ENCODE measurements at places on chromosomes 5 and 9.

- no peak for DNase-seq
These were observed 115.2 kb downstream of the GNAQ start for GRCh38 chr9:77916410-77916819.

DNA sequence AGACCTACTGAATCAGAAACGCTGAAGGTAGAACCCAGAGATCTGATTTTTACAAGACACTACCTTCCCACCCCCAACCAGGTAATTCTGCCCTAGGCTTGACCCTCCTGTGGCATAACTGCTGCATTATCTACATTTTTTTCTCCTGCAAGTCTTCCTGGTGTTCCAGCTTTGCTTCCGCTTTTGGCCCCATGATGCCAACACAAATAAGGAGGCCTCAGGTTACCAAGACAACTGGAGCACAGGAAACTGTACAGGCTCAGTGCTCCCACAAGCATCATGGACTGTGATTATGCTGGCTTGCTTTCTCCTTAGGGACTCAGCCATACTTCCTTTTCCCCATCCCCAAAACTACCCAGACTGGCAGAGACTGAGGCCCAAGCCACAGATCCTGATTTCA, 6.6 kb upstream of the MSMP start:
- DNase-seq, result no peak

GRCh38 chr5:134493461-134494055, 31.9 kb upstream of the JADE2 start:
- no peak for DNase-seq

- DNase-seq, result no peak
These were observed 33.8 kb upstream of the NTNG2 start for GRCh38 chr9:132127888-132128534.

DNA sequence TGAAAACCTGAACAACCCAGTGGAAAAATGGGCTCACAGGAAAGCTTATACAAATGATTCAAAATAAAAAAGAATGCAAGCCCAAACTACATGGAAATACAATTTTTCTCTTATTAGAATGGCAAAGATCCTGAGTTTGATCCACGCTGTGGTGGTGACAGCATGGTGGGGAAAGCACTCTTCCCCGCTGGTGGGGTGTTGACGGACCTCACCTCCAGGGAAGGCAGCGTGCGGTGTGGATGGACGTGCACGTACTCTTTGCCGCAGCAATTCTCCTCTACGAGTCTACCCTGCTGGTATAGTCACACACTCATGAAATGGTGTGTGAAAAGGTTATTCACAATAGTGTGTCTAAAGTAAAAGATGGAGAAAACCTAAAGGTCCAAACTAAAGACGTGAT, 5.9 kb upstream of the ZFP62 start:
- DNase-seq, result no peak

GRCh38 chr5:179315356-179315890, 29.8 kb downstream of the ADAMTS2 start:
- DNase-seq, result no peak

GRCh38 chr5:135156715-135157404, 122.8 kb upstream of the PITX1 start:
- DNase-seq, result no peak

- no peak for DNase-seq
These were observed 16.1 kb upstream of the LNPEP start for GRCh38 chr5:96919754-96920197.

DNA sequence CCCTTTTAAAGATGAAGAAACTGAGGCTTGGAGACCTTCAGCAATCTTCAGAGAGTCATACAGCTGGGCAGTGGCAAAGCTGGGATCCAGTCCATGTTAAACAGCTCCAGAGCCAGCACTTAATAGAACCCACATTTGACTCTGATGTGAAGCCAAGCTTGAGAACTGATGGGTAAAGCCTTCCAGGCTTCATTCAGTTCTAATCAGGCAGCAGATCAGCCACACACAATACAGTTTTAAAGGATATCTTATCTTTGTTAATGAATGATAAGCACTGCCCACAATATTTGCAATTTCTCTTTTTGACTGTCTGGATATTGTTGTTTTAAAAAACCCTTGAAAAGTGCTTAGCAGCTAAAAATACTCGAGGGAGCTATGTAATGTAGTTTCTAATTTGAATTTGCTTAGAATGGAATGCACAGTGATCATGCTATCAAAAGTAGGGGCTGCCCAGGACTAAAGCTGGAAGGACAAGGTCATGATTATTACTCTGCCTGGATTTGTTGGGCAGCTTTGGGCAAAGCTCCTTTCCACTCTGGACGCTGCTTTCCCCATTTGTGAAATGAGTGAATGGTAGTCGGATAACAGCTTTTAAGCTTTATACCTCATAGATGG, 31.3 kb upstream of the HTR4 start:
- no peak for DNase-seq

DNA sequence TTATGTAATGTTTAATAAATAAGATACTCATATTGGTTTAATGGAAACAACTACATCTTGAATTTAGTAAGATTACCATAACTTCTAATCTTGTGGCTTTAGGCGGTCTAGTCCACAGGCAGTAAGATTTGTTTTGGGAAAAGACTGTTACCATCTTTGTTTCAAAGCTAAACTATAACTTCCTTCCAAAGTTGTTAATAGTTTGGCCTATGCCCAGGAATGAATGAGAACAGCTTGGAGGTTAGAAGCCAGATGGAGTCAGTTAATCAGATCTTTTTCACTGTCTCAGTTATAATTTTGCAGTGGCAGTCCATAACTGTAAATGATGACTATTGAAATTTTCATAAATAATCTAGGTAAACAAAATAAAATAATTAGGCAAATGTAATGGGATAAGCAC, 241.8 kb upstream of the KLF9 start:
- no peak for DNase-seq

Data from stimulated activated CD8-positive, alpha-beta memory T cell treated with anti-CD3 and anti-CD28 coated beads, Interleukin-4, amount 100 ng/mL, for 1 hour (primary cell).